ENCODE measurements at places on chromosomes 11 and 22.
A peak's percentile ranks its signal among the peaks of the same experiment; 100 is the strongest.

GRCh38 chr11:57248780-57249383, 11.8 kb upstream of the APLNR start:
- peak; percentile 16 for DNase-seq

DNA sequence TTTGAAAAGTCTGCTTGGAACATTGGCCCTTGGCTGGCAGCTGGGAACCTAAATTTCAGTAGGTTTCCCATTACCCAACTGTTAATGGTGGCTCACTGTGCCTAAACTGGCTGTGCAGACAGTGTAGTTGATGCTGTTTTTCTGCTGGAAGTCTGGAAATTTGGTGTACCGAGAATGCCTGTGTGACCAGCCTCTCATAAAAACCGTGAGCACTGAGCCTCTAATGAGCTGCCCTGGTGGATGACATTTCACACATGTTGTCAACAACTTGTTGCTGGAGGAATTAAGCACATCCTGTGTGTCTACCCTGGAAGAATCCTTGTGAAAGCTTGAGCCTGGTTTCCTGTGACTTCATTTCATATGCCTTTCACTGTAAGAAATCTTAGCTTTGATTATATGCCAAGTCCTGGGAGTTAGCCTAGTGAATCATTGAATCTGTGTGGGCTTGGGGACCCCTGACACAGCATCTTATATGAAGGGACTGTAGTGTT, 131.1 kb downstream of the LDLRAD3 start:
- no peak for DNase-seq

GRCh38 chr11:78806214-78807004, 231.7 kb upstream of the NARS2 start:
- DNase-seq: no peak

DNA sequence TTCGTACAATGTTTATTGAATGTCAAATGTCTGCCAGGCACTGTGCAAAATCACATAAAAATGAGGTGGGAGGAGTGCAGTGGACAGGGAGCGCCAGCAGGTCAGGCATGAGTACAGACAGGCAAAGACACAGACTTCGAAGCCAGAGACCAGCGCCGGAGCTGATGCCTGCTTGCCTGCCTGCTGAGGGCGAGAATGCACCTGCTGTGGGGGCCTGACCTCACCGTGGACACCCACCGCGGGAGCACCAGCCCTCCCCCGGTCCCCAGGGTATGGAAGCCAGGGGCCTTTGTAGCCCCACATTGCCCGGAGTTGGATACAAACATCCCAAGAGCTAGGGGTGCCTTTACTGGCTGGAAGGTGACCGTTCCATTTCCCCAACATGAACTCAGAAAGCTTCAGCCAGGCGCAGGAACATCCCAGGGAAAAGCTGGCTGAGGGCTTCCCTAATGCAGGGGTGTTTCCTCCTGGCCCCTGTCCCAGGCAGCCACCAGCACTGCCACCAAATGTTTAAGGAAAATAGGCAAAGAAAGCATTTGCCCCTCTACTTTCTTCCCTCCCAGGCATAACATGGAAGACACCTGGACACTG, 17.9 kb downstream of the IFITM10 start:
- no peak for DNase-seq

- DNase-seq: peak; percentile 71
Measured at GRCh38 chr11:79493555-79494171, 52.8 kb upstream of the TENM4 start.

DNA sequence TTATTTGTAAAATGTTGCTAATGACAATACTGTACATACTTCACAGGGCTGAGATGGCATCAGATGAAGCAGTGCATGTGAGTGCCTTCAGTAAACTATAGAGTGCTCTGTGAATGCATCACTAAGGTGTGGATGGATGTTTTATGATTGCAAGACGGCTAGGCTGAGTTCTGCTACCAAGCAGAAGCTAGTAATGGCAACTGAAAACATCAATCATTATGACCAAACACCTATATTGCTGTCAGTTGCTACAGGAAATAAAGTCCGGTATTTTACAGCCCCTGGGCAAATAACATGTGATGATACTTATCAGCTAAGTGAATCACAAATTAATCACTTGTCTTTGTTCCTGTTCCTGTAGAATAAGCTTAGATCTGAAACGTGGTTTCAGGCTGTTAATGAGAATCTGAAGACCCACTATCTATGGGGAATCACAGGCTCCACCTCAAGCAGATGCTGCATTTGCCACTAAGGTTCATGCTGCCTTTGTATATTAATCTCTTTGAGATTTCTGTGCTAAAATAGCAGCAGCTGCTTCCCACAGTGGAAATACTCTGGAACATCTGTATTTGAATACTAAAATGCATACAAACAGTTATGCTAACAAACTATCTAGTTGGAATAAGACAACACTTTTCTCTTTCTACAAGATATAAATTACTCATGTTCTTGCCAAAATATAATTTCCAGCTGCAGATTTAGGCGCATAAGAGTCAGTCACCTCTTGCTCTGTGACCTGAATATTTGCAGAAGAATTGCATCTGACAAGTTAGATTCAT, 254.0 kb upstream of the PITPNB start:
- DNase-seq: no peak

DNA sequence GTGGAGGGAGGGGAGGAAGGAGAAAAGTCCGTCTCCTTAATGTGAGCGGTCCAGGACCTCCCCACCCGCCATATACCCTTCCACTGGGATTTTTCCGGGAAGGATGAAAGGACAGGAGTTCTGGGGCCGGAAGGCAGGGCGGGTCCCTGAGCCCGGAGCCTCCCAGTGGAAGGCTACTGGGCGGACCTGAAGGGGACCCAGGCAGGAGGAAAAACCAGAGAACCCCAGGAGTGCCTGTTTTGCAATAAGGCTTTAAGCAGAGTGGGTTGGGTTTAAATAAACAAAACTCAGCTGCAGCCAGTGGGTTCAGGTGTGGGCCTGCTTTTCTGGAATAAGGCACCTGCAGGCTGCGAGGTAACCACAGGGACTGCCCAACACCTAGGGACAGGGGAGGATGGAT, 1.7 kb upstream of the CELSR1 start:
- no peak for DNase-seq

GRCh38 chr22:26599505-26599904, 9.6 kb upstream of the TPST2 start:
- no peak for DNase-seq

GRCh38 chr11:96230686-96231085, 112.3 kb downstream of the MAML2 start:
- no peak for DNase-seq

GRCh38 chr11:126039485-126040271, 23.0 kb downstream of the CDON start:
- DNase-seq: no peak

GRCh38 chr11:134278356-134278755, 2.2 kb downstream of the GLB1L3 start:
- no peak for DNase-seq

Measured in germinal center (tissue), 1 donor.